ENCODE measurements at places on chromosomes 12 and 14.

DNA sequence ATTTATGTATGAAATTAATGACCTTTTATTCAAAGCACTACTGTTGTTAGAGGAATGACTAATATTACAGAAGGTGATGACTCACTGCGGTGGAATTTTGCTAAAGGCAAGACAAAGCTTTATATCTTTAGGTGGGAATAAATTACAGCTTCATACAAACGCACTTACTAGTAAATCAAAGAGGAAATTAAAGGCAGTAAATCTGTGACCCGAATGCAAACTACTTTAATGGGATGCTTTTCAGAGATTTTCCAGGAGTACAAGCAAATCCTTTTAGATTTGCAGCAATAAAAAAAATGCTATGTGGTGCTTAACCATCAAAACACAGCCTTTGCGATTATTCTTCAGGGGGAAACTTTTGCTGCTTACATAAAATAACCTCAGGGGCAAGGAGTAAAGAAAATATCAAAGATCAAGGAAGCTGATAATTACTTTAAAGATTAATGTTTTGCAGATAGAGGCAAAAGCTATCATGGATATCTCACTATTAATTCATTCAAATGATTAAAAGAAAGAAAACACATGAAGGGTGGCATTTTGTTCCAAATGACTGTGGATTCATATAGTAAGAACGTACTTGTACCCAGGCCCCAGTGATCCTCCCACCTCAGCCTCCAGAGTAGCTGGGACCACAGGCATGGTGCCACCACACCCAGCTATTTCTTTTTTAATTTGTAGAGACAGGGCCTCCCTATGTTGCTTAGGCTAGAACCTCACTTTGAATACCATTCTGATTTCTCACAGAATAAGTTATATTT, 98.9 kb downstream of the DENND5B start:
- peak; percentile 77 for DNase-seq
- no peaks in the 10 kb centered on the region for H3K27me3 ChIP-seq
- H3K36me3 ChIP-seq = no peaks in the 10 kb centered on the region
- peaks cover 38% of the 10 kb centered on the region for H3K4me1 ChIP-seq

DNA sequence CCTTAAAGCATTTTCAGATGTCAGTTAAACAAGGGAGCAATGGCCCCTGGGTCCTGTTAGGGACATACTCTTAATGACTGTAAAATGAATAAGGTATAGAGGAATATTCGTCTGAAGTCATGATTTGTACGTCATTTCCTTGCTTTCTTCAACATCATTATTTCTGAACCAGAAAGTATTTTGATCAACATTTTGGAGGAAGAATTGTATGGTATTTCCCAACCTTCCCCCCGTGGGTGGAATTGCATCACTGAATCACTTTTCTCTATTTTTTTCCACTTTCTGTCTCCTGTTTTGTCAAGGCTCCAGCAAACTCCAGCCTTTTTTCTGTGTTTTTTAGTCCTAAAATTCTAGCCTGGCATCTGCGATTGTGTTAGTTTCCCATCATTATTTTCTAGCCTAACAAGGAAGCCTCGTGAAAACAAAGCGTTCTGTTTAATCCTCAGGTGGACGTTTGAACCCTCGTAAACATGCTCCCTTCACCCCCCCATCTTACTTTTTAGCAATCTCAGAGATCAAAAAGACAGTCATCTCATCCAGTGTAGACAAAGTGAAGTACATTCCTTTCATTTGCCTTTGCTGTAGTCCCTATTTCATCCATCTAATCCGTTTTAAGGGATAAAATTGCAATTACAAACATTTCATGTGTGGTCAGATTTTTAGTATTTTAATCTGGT, 62.3 kb downstream of the ETV6 start:
- H3K4me1 ChIP-seq = no peaks in the 10 kb centered on the region
- no peak overlapping the region for H3K27ac ChIP-seq
- DNase-seq = no peak
- no peaks in the 10 kb centered on the region for H3K27me3 ChIP-seq
- H3K4me3 ChIP-seq = no peak overlapping the region

- H3K27ac ChIP-seq = no peak overlapping the region
- H3K4me1 ChIP-seq = no peaks in the 10 kb centered on the region
- no peak overlapping the region for H3K4me3 ChIP-seq
- no peaks in the 10 kb centered on the region for H3K27me3 ChIP-seq
- no peaks in the 10 kb centered on the region for H3K36me3 ChIP-seq
- DNase-seq = no peak
Observed at GRCh38 chr12:100675432-100675831, 101.9 kb downstream of the GAS2L3 start.

DNA sequence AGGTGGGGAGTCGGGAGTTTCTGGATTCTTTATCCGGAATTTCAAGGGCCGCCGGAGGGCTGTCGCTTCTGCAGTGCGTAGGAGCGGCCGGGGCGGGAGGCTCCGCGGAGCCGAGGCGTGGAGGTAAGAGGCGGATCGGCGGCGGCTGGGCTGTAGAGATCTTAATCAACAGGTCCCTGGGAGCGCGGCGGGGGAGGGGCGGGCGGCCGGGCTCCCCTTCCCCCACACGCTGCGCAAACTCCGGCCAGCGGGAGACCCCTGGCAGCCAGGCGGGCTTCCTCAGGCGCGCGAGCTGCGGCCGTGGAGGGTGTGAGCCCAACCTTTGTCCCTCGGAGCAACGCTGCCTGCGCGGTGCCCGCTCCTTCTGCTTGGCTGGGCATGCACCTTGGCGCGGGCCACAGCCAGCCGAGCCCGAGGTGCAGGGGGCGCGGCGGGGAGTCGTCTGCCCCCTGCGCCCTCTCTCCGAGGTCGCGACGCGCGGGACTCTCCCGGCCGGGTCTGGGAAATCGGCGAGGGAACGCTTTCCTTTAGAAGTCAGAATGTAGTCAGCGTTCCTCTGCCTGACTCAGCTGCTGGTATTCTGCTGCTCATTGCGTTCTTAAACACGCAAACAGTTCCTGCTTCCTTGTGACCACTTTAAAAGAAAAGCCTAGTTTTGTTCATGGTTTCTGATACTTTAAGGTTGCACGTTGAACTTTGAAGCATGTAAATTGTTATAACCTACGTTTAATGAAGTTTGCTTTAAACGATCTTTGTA, at the start of gene PALS1:
Gene PALS1, plus strand, starts transcription at position 25 of the 757 bp plus-strand sequence. CDS start 37,736 bp downstream, outside the sequence.
- peak within 1 kb of the TSS; percentile 99 for H3K27ac ChIP-seq
- H3K27me3 ChIP-seq = no peaks in the 10 kb centered on the region
- no peaks in the 10 kb centered on the region for H3K36me3 ChIP-seq
- no peak for DNase-seq
- peaks cover 24% of the 10 kb centered on the region for H3K4me1 ChIP-seq
- H3K4me3 ChIP-seq = peak within 1 kb of the TSS; percentile 79

GRCh38 chr14:62103464-62103863, 341.2 kb downstream of the SNAPC1 start:
- H3K4me1 ChIP-seq = no peaks in the 10 kb centered on the region
- no peaks in the 10 kb centered on the region for H3K27me3 ChIP-seq
- no peak overlapping the region for H3K4me3 ChIP-seq
- H3K27ac ChIP-seq = no peak overlapping the region
- no peak for DNase-seq

GRCh38 chr12:121018860-121019617, 2.8 kb upstream of the C12orf43 start:
- H3K27me3 ChIP-seq = no peaks in the 10 kb centered on the region
- H3K4me1 ChIP-seq = no peaks in the 10 kb centered on the region
- no peak for DNase-seq
- H3K36me3 ChIP-seq = peaks cover 5% of the 10 kb centered on the region
- H3K4me3 ChIP-seq = no peak overlapping the region
- H3K27ac ChIP-seq = no peak overlapping the region
